ENCODE measurements at places on chromosomes 12 and 14. TPM values are rescaled to one million over a fixed set of nuclear protein-coding genes. Genes with fewer than 3 reads are reported as not detected.
A peak's percentile ranks its signal among the peaks of the same experiment; 100 is the strongest.

GRCh38 chr12:87155621-87156020, 873.6 kb downstream of the C12orf50 start:
- ATAC-seq: no peak

DNA sequence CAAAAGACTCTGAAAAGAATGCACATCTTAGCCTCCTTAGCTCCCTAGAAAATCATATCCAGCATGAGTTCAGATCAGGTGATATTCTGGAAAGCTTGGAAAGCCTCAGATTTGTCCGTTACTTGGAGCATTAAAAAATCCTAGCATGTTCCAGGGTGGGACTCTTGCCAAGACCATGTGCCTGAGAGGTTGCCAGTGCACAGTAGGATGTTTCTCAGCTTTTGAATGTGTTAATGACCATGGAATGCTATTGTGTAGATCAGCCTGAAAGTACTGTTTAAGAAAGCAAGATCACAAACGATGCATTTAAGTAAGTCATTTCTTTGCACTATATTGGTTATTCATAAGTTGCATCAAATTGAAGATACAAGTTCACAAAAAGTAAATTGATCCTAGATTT, 230.5 kb downstream of the ETNK1 start:
- ATAC-seq: no peak

DNA sequence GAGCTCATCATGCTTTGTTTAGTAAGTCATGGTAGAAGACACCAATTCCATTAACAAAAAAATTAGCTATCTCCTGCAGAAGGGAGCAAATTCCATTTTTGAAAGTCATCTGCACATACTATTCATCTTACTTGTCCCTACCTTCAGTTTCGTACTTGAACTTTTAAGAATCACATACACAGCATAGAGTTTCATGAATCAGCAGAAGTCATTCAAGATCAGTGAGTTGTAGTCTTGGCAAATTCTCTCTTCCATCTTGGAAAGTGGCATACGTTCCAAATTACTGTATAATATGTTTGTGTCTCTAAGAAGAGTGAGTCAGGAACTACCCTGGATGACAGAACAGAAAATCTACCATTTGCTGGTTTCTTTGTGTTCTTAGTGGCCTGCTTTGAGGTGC, 14.1 kb downstream of the VRK1 start:
- ATAC-seq: no peak

- peak; percentile 35 for ATAC-seq
These were observed 232.1 kb downstream of the CACNA1C start for GRCh38 chr12:2284857-2285256.

GRCh38 chr14:33728010-33728498, 222.8 kb downstream of the EGLN3 start:
- ATAC-seq: peak; percentile 45

- ATAC-seq: no peak
These were observed 27.8 kb downstream of the NOC4L start for GRCh38 chr12:132171968-132172521.

DNA sequence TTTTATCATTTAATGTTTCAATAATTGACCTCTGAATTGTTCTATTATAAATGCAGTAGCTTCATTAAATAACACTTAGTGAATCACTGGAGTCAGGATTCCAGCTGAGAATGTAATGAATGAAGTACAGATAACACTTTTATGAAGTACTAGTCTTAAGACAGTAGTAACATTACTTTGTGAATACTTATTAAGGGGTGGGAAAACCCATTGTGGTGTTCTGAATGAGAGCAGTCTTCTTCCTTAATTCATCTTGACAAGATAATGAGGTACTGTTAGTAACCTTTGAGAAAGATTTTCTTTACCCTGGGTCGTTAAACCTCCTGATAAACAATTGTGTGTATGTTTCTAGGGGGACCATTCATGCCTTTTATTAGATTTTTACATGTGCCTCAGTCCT, 12.7 kb downstream of the NUP107 start:
- no peak for ATAC-seq

- no peak for ATAC-seq
These were observed 92.7 kb downstream of the AKAP6 start for GRCh38 chr14:32421781-32422180.

DNA sequence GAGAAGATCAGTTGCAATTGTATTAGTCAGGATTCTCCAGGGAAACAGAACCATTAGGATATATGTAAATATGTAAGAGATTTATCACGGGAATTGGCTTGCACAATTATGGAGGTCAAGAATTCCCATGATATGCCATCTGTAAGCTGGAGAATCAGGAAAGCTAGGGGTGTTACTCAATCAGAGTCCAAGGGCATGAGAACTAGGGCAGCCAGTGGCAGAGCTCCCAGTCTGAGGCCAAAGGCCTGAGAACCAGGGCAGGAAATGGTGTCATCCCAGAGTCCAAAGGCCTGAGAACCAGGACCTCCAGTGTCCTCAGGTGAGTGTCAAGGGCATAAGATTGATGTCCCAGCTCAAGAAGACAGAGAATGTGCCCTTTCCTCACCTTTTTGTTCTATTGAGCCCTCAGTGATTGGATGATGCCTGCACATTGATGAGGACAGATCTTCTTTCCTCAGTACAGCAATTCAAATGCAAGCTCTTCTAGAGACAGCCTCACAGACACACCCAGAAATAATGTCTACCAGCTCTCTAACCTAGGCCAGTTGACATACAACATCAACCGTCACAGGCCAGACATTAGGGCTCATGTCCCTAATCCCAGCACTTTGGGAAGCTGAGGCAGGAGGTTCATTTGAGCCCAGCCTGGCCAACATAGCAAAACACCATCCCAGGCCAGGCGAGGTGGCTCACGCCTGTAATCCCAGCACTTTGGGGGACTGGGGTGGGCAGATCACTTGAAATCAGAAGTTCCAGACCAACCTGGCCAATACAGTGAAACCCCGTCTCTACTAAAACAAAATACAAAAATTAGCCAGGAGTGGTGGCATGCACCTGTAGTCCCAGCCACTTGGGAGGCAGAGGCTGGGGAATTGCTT, 34.9 kb upstream of the ZNF740 start:
- ATAC-seq: no peak

DNA sequence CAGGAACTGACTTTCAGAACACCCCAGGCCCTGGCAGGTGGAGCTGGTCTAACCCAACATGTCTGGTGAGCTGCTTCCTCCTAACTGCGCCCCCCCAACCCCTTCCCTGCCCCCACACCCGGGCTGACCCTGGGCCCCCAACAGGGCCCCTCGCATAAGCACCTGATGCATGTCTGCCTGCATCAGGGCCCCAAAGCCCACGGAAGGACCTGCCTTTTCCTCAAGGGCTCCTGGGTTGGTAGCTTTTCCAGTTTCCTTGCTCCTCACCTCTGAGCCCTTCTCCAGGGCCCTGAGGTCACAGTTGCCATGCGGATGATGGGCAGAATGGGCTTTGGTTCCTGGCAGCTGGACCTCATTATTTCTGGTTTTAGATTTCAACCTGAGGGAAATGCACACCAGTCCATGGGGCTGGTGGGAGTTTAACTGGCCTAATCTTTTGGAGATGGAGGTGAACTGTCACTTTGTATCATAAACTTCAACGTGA, 18.5 kb downstream of the TESC start:
- ATAC-seq: no peak

Gene OR10G2
- total RNA-seq: not detected

Gene ISM2
- 0.21 TPM for total RNA-seq

All from activated T-helper 17 cell treated with anti-CD3 and anti-CD28 coated beads, Interleukin-2, amount 50 U/mL, for 72 hours (primary cell).